ENCODE measurements at places on chromosomes 5 and 9. TPM values are rescaled to one million over a fixed set of nuclear protein-coding genes. Genes with fewer than 3 reads are reported as not detected.

MRPL50 gene
- total RNA-seq, result 11.9 TPM

MEIKIN gene
- not detected for total RNA-seq

NEUROG1 gene
- total RNA-seq, result not detected

SPINK5 gene
- total RNA-seq, result not detected

IL17B gene
- not detected for total RNA-seq

GPSM1 gene
- total RNA-seq, result 65.9 TPM

KLHL9 gene
- total RNA-seq, result 20.8 TPM

PCDHA1 gene
- 2.5 TPM for total RNA-seq

CNTFR gene
- total RNA-seq, result not detected

TERT gene
- 5.4 TPM for total RNA-seq

DYNC2I2 gene
- 179 TPM for total RNA-seq

TRIM36 gene
- 6.3 TPM for total RNA-seq

GKAP1 gene
- 4.0 TPM for total RNA-seq

PLAC8L1 gene
- 0.34 TPM for total RNA-seq

ANKRD18A gene
- 5.2 TPM for total RNA-seq

MORN5 gene
- total RNA-seq, result not detected

SH3RF2 gene
- 0.58 TPM for total RNA-seq

SLC34A1 gene
- 0.61 TPM for total RNA-seq

NXNL2 gene
- total RNA-seq, result 0.49 TPM

NEURL1B gene
- 0.11 TPM for total RNA-seq

RPL37 gene
- 4,476 TPM for total RNA-seq

PHPT1 gene
- total RNA-seq, result 181 TPM

WNT8A gene
- not detected for total RNA-seq

SPINK7 gene
- total RNA-seq, result not detected

TNFSF8 gene
- total RNA-seq, result not detected

ATP6V0E1 gene
- total RNA-seq, result 44.1 TPM

LAMC3 gene
- 1.5 TPM for total RNA-seq

ALDH1A1 gene
- total RNA-seq, result not detected

TSSK1B gene
- total RNA-seq, result not detected

SETD9 gene
- total RNA-seq, result 9.7 TPM

BRINP1 gene
- not detected for total RNA-seq

FOXI1 gene
- not detected for total RNA-seq

ZNF354C gene
- 3.2 TPM for total RNA-seq

C9orf50 gene
- 0.56 TPM for total RNA-seq

MEF2C gene
- total RNA-seq, result 6.4 TPM

MELK gene
- 46.8 TPM for total RNA-seq

PKD2L2 gene
- total RNA-seq, result not detected

Measured in A375 (cell line).